Testis (tissue), 5 donors: ENCODE measurements at places on chromosomes 2 and 18. TPM values are rescaled to one million over a fixed set of nuclear protein-coding genes. Genes with fewer than 3 reads are reported as not detected.

DNA sequence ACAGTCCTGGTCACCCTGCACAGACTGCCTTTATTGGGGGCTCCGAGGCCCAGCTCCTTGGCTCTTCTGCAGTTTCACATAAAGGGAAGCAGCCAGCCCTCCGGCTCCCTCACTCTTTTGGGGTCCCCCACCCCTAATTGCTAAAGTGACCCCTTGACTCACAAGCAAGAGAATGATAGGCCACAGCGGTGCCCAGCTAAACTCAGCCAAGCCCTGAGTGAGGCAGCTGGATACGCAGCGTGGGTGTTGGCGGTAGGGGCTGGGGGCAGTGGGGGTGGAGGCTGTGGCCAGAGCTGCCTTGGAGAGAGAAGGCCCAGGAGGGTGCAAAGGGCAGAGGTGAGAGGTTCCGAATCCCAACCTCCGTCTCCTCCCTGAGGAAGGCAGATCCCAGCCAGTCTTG lies 25.5 kb upstream of the ALPP start:
- no peaks in the 10 kb centered on the region for H3K27me3 ChIP-seq
- DNase-seq, result no peak
- peaks cover 7% of the 10 kb centered on the region for H3K4me1 ChIP-seq
- H3K4me3 ChIP-seq, result no peak overlapping the region

DNA sequence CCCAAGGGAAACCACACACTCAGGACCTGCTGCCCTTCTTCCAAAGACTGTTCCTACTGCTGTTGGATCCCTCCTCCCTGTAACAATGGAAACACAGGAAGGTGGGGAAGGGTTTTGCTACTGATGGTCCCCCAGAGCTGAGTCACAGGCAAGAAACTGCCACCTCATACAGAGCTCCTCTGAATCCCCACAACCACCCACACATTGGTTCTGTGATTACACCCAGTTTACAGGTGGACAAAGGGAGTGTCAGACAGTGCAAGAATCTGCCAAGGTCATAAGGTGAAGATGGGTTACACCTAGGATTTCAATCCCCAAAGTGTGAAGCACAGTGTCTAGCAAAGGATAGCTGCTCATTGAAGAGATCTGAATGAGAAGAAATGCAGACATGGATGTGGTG lies 141.7 kb upstream of the LMAN1 start:
- H3K27me3 ChIP-seq, result no peaks in the 10 kb centered on the region
- DNase-seq, result no peak
- no peaks in the 10 kb centered on the region for H3K4me1 ChIP-seq
- H3K36me3 ChIP-seq, result no peaks in the 10 kb centered on the region

DNA sequence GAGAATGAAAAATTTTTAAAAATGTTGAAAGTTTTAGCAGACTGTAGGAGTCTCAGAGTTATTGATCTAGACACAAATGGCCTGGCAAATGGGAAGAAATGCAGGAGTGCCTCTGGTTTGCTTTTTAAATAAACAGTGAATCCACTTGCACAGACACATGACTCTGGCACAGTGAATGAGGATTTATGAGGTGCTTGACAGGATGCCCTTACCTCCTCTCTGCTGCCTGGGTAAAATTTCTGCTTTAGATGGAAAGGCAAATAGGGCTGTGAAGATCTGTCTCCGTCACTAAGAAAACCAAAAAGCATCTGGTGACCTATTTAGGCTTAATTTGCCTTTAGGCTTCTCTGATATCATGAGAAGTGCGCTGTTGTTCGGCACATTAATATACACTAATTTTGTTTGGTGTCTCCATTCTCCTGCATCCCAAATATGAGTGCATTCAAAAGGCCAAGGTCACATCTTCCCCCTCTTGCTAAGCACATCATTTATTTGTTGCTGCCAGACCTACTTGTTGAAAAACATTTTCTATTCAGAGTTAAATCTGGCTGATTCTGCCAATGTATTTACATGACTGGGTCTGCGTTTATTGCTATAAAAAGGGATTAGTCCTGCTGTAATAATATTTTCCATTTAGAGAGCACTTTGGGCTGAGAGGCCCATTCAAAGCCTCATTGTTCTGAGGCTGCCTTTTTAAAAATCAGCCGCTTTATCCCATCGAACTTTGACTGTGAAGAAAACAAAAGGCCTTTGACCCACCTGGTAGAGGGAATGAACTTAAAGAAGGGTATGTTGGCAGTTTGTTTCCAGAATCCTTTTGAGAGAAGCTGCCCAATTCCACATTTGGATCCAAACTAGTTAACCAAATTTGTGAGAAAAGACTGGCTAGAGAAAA lies 94.9 kb downstream of the RNF152 start:
- no peak overlapping the region for H3K27ac ChIP-seq
- no peak overlapping the region for H3K4me3 ChIP-seq
- no peaks in the 10 kb centered on the region for H3K36me3 ChIP-seq
- DNase-seq, result no peak
- H3K27me3 ChIP-seq, result no peaks in the 10 kb centered on the region

DNA sequence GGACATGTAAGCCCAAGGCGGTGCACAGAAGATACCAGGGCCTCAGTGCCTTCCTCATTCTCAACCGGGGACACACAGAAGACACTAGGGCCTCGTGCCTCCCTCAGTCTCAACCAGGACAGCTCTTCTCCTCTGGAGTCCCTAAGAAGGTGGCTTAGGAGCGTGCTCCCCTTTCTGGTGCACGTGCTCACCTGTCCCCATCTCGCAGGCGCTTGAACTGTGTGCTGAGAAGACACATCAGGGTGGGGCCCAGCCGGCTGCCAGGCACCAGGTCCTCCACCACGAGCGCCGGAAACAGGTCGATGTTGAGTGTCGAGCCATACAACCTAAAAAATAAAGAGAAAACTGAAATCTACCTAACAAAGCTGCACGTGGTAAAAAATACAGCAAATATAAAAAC lies 99.9 kb downstream of the PXDN start:
- no peaks in the 10 kb centered on the region for H3K4me1 ChIP-seq
- DNase-seq, result no peak
- H3K4me3 ChIP-seq, result no peak overlapping the region
- H3K27me3 ChIP-seq, result no peaks in the 10 kb centered on the region
- H3K27ac ChIP-seq, result no peak overlapping the region
- H3K36me3 ChIP-seq, result no peaks in the 10 kb centered on the region

DNA sequence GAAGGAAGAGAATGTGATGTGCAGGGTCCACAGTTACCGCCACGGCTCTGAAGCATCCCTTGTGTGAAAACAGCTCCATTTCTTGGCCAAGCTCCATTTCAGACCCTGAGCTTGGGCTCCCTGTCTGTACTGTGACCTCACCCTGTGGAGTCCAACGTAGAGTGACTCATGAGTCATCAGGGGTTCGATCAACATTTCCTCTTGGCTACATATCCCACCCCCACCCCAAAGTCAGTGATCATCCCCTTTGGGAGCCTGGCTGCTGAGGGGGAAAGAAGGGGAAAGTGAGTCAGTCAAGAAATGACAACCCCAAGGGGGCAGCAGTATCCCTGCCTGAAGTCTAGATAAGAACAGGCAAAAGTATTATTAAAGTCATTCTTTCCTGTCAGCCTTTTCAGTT lies 62.2 kb downstream of the PAPOLG start:
- H3K27ac ChIP-seq, result no peak overlapping the region
- no peaks in the 10 kb centered on the region for H3K36me3 ChIP-seq
- H3K27me3 ChIP-seq, result no peaks in the 10 kb centered on the region
- no peak for DNase-seq
- no peak overlapping the region for H3K4me3 ChIP-seq

GRCh38 chr2:240207661-240208060 lies 67.2 kb upstream of the OTOS start:
- no peak for DNase-seq
- no peak overlapping the region for H3K27ac ChIP-seq
- peaks cover under 1% of the 10 kb centered on the region for H3K4me1 ChIP-seq
- H3K27me3 ChIP-seq, result no peaks in the 10 kb centered on the region
- no peaks in the 10 kb centered on the region for H3K36me3 ChIP-seq

TYMS gene
- 22.7 TPM for total RNA-seq

ABCG5 gene
- total RNA-seq, result not detected

CPO gene
- total RNA-seq, result 0.43 TPM

DNA sequence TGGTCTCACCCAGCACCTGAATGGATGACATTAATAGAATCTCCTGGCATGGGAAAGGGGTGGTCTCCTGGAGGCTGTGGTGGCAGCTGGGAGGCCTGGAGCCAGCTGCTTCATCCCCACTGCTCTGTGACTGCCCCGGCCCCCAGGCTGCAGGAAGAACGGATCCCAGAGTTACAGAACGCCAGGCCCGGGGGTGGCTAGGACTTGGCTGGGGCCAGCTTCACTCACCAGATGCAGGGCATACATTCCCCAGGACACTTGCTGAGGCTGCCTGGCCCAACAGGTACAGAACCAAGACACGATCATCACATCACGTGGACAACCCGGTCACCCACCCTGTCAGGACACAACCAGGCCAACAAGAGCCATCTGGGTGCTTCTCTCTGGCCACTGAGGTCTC lies 178.6 kb upstream of the SALL3 start:
- no peak overlapping the region for H3K27ac ChIP-seq
- no peak overlapping the region for H3K4me3 ChIP-seq
- no peaks in the 10 kb centered on the region for H3K27me3 ChIP-seq
- no peaks in the 10 kb centered on the region for H3K36me3 ChIP-seq
- H3K4me1 ChIP-seq, result no peaks in the 10 kb centered on the region
- DNase-seq, result no peak

GRCh38 chr2:238326801-238327365 lies 6.6 kb downstream of the TRAF3IP1 start:
- H3K4me1 ChIP-seq, result peaks cover 1% of the 10 kb centered on the region
- no peak overlapping the region for H3K4me3 ChIP-seq
- no peak overlapping the region for H3K27ac ChIP-seq
- no peaks in the 10 kb centered on the region for H3K27me3 ChIP-seq

GRCh38 chr18:9172506-9173127 lies 36.0 kb downstream of the ANKRD12 start:
- no peaks in the 10 kb centered on the region for H3K36me3 ChIP-seq
- no peak for DNase-seq
- H3K4me1 ChIP-seq, result no peaks in the 10 kb centered on the region
- no peak overlapping the region for H3K4me3 ChIP-seq
- H3K27me3 ChIP-seq, result no peaks in the 10 kb centered on the region

DNA sequence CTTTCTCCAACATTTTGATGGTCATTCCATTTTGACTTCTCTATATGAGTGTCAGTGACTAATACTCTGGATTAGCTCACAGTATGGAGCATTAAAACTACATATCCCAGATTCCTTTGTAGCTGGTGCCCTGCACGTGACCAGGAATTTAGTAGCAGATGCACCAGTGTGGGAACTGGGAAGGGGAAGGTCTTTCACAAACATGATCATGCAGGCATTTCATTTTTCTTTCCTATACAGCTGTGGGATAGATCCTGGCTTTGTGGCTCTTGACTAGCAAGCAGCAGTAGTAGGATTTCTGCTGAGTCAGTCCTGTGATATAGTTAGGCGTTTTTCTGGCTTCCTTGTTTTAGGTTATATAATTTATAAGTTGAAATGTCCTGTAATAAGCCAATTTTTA lies 971.0 kb upstream of the CDH2 start:
- DNase-seq, result no peak
- no peaks in the 10 kb centered on the region for H3K4me1 ChIP-seq
- H3K27ac ChIP-seq, result no peak overlapping the region
- H3K4me3 ChIP-seq, result no peak overlapping the region
- H3K27me3 ChIP-seq, result no peaks in the 10 kb centered on the region
- no peaks in the 10 kb centered on the region for H3K36me3 ChIP-seq

POTEJ gene
- 76.1 TPM for total RNA-seq

- DNase-seq, result no peak
- H3K4me1 ChIP-seq, result peaks cover 19% of the 10 kb centered on the region
- no peaks in the 10 kb centered on the region for H3K27me3 ChIP-seq
- no peak overlapping the region for H3K4me3 ChIP-seq
Measured at GRCh38 chr18:63175264-63175663, 144.3 kb downstream of the BCL2 start.

- no peaks in the 10 kb centered on the region for H3K4me1 ChIP-seq
- no peak overlapping the region for H3K27ac ChIP-seq
- no peaks in the 10 kb centered on the region for H3K36me3 ChIP-seq
- H3K4me3 ChIP-seq, result no peak overlapping the region
Measured at GRCh38 chr2:45180033-45180746, 170.9 kb upstream of the SIX2 start.

DNA sequence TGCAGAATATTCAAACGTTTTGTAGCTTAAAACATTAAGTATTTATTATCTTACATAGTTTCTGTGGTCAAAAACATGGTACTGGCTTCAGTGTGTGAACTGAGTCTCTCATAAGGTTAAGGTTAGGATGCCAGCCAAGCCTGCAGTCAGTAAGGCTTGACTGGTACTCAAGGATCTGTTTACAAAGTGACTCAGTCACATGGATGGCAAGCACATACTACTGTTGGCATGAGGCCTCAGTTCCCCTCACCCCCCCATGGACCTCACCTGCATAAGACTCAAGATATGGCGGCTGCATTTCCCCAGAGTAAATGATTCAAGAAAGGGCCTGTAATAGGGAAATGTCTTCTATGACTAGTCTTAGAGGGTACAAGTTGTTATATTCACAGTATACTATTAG lies 1167.5 kb downstream of the DPP10 start:
- H3K4me1 ChIP-seq, result no peaks in the 10 kb centered on the region
- H3K27me3 ChIP-seq, result no peaks in the 10 kb centered on the region
- no peak overlapping the region for H3K27ac ChIP-seq
- no peak for DNase-seq
- H3K4me3 ChIP-seq, result no peak overlapping the region

RNASEH1 gene
- total RNA-seq, result 23.5 TPM

GRCh38 chr2:46978723-46979122 lies 63.1 kb upstream of the MCFD2 start:
- no peak overlapping the region for H3K4me3 ChIP-seq
- no peak overlapping the region for H3K27ac ChIP-seq
- H3K36me3 ChIP-seq, result no peaks in the 10 kb centered on the region
- peaks cover 13% of the 10 kb centered on the region for H3K4me1 ChIP-seq
- no peak for DNase-seq

DNA sequence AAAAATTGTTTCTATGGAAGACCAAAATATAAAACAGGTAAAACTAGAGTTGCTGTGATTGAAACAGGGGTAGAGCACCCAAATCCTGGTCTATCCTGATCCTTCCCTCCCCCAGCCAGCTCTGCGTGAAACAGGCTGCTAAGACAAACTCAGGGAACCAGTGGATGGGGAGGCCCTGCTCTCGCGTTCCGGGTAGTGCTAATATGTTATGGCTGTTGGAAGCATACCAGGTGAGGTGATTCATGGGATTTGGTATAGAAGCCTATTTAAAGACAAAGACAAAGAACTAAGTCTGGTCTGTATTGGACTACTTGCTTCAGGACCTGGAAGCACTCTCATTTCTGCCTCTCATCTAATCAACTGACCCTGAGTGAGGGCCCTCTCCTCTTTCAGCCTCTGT lies 63.0 kb upstream of the CCBE1 start:
- H3K4me1 ChIP-seq, result no peaks in the 10 kb centered on the region
- no peaks in the 10 kb centered on the region for H3K27me3 ChIP-seq
- no peak overlapping the region for H3K4me3 ChIP-seq
- no peak overlapping the region for H3K27ac ChIP-seq

GRCh38 chr2:23235292-23235691 lies 149.7 kb upstream of the KLHL29 start:
- H3K27ac ChIP-seq, result no peak overlapping the region
- H3K4me1 ChIP-seq, result no peaks in the 10 kb centered on the region
- H3K36me3 ChIP-seq, result no peaks in the 10 kb centered on the region
- H3K27me3 ChIP-seq, result no peaks in the 10 kb centered on the region
- H3K4me3 ChIP-seq, result no peak overlapping the region

- peaks cover 7% of the 10 kb centered on the region for H3K4me1 ChIP-seq
- DNase-seq, result no peak
- no peaks in the 10 kb centered on the region for H3K27me3 ChIP-seq
- H3K27ac ChIP-seq, result no peak overlapping the region
- H3K4me3 ChIP-seq, result no peak overlapping the region
- H3K36me3 ChIP-seq, result no peaks in the 10 kb centered on the region
Measured at GRCh38 chr2:69580486-69580885, 63.1 kb downstream of the AAK1 start.
